Tibial nerve (tissue), 4 donors: ENCODE measurements at places on chromosomes 6 and 20.

DNA sequence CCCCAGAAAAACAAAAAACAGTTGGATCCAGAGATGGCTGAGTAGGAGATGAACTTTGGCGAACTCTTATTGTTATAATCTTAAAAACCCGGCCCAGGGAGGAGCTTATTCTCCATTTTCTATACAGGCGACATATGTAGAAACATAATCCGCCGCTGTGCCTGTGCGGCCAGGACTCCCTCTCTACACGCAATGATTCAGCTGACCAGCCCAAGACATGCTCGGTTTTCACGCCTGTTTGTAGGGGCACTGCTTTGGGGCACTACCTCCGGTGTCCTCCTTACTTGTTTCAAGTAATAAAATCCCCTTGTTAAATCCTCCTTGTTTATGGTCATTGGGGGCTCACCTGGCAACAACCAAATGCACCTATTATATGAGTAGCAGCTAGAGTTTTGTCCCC is 89.9 kb downstream of the SEL1L2 start:
- DNase-seq = no peak

DNA sequence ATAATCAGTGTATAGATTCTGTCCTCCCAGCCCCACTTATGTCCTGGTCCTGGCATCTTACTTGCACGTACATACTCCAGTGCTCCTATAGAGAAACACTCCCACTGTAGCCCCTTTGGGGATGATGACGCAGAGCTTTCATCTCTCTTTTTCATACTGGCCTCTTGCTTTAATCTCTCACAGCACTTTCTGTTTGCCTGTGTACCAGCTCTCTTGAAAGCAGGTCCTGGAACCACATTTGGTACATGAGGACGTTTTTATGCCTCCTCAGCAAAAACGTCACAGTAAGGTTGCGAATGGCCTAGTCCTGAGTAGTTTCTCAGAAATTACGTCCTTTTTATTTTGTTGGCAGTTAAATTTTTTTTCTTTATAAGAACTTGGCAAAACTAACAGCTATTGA is 10.8 kb downstream of the L3MBTL3 start:
- no peak for DNase-seq

- no peak for DNase-seq
Observed at GRCh38 chr6:16398587-16398986, 160.2 kb downstream of the GMPR start.

DNA sequence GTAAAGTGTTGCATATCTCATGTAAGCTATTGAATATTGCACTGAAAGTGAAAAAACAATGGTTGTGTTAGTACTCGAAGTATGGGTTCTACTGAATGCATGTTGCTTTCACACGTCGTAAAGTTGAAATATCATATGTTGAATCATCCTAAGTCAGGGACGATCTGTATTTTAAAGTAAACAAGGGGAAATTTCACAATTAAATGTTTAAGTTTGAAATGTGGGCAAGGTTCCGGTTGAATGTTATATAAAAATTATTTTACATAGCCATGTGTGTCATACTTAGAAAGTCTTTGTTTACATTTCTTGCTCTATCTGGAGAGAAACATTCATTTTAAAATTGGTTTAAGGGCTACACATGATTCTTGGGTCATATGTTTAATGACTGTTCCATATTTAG is 76.8 kb downstream of the AKAP7 start:
- DNase-seq = no peak

GRCh38 chr20:57546956-57547649 is 13.8 kb upstream of the PCK1 start:
- DNase-seq = no peak

- no peak for DNase-seq
Observed at GRCh38 chr6:26366504-26366903, 1.5 kb downstream of the BTN3A2 start.

DNA sequence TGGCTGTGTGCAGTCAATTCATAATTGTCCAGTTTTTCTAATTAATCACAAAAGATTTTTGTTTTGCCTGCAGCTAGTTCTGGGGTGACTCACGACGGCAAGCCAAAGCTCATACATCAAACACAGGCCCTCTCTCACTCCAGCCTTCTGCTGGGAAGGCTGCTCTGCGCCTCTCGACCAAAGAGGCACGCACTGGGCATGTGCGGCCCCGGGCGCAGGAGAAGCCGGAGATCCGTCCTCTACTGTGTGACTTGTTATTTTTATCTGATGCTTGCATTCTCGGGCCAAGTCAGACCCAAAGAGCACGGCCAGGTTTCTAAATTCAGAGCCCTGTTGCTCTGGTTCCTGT is 98.5 kb downstream of the TFAP2A start:
- DNase-seq = no peak

DNA sequence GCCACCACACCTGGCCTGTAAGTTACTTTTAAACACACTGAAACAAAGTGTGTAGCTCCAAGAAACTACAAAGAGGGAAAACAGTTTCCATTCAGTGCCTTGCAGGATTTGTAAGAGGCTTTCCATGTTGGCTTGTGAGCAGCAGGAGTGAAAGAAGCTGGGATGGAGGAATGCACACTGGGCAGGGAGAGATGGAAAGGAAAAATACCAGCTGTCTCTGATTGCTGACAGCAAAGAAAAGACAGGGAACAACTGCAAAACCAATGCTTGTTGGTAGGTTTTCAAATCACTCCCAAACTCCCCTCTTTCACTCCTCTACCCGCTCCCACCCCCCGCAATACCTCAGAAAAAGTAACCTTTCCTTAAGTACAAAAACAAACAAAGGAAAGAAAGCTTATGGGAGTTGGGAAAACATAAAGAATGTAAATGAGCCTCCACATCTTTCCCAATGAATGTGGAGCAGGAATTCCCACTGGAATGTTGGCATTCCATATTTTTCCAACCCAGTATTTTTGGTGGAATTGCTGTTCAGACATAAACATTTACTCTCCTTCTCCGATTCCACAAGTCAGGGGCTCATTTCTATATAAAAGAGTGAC is 166.1 kb downstream of the THBS2 start:
- DNase-seq = no peak

DNA sequence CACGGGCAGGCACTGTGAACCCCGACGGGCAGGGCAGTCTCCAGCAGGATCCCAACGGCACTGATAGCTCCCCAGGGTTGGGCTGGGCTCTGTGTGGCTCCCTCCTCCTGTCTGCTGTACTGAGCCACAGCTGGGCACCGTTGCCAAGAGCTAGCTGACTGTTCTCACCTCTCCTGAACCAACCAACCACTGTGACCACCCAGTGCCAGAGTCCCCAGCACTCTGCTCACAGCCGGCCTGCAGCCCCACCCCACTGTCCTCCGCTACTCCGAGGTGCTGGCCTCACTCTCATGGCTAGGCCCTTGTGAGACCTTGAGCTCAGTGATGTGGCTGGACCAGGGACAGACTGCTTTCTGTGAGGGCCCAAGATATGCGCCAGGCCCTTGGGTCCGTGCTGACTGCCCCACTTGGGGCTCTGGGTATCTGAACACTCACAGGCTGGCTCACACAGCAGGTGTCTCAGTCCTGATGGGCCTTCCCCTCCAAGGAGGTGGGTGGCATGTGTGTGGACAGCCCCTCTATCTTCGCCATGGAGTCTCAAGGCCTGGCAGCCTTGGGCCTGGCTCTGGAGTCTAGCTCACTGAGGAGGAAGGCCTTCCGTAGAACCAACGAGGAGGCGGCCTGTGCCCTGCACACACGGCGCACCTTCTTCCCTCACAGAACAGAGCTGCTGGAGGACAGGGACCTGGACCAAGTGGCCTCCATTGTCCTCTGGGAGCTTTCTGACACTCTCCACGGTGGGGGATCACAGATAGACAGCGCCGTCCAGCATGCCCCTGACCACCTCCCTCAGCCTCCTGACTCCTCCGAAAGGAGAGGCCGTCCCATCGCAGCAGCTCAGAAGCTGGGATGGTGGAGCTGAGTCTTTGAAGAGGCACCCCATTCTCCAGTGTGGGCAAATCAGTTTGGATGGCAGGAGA is 53.5 kb downstream of the TCP11 start:
- DNase-seq = no peak

- no peak for DNase-seq
Observed at GRCh38 chr6:119463081-119463626, 113.6 kb upstream of the MAN1A1 start.

DNA sequence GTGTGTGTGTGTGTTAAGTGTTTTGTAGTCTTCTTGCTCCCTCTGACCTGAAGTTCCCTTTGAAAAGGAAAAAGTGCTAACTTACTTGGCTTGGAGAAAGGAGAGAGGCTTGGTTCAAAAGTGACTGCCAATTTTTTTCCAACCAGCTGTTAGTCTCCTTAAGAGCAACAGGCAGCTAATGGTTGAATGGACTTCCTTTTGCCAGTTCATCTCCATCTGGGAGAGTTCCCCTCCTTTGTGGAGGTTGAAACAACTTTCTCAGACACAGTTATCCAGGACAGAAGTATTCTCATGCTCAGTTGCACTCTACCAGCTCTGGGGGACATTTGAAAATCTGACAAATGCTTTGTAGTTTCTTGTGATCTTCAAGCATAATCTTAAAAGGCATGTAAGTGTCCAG is 4.5 kb downstream of the RIPOR2 start:
- no peak for DNase-seq

DNA sequence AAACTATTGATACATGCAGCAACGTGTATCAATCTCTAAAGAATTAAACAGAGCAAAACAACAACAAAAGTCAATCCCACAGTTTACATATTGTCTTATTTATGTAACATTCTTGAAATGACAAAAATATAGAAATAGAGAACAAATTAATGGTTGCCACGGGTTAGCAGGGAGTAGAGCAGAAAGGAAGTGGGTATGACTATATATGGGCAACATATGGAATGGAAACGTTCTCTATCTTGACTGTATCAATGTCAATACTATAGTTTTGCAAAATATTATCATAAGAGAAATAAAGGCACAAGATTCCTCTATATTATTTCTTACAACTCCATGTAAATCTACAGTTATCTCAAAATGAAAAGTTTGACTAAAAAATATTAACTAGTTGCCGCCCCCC is 12.8 kb downstream of the AK9 start:
- DNase-seq = no peak

- no peak for DNase-seq
Observed at GRCh38 chr6:131724114-131724513, 13.3 kb upstream of the CTAGE9 start.

GRCh38 chr6:33566182-33567084 is 13.6 kb downstream of the BAK1 start:
- no peak for DNase-seq

- DNase-seq = no peak
Observed at GRCh38 chr6:15893556-15894253, 230.9 kb upstream of the DTNBP1 start.

GRCh38 chr6:38610050-38610625 is 29.6 kb downstream of the BTBD9 start:
- no peak for DNase-seq

DNA sequence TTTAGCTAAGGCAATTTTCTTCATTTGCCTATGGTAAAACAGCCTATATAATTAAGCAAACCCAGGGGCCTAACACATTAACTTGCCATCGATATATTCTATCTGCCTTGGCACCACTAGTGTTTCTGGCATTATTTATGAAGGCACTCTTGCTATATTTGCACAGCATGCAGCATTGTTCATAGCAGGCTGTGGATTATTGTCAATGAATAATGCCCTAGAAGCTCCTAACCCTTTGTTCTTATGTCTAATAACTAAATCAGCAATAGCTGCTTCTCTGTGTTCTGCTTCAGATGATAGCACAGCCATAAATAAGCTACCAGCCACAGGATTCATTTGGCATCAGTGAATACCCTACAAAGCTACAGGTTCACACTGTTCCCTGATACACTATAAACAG is 254.8 kb upstream of the STXBP5 start:
- DNase-seq = no peak

DNA sequence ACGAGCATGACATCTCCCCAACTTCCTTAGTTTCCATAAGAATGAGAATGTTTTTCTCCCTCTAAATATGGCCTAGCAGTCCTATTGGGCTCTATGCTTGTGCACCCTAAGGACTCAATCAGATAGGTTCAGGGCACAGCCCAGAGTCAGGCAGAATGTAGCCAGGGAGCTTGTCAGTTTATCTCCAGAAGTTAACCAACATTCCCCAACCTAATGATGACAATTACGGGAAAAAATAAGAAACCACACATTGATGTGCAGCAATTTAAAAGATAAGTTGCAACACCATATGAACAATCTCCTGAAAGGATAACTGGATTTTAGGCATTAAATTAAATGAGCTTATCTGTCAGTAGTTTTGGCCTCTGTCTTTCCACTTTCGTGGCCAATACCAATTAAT is 71.1 kb downstream of the HDDC2 start:
- DNase-seq = no peak

- DNase-seq = no peak
Observed at GRCh38 chr20:36273414-36274180, 32.5 kb upstream of the DLGAP4 start.

DNA sequence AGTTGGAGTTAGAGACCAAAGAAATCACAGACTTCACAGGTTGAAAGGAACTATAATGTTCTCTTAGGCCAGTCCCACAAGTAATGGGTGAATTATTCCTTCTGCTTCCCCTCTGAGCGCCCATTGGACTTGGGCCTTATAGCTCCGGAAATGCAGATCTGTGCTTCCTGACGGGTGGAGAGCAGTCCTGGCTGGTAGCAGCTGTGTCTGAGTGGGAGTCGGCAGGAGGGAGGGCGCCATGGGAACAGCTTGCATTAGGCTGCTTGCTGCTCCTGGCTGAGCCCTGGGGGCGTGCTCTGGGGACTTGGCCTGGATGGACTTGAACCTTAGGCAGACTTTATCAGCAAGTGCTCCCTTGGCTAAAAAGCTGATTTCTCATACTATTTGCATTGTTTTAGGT is 18.4 kb upstream of the NUP153 start:
- DNase-seq = no peak
